ENCODE measurements at places on chromosomes 1 and 21.

GRCh38 chr1:114262337-114262736 lies 108.7 kb upstream of the SYT6 start:
- no peak for DNase-seq

- no peak for DNase-seq
Observed at GRCh38 chr1:151760597-151761385, 2.5 kb downstream of the MRPL9 start.

GRCh38 chr1:82452096-82452495 lies 651.4 kb downstream of the ADGRL2 start:
- DNase-seq = no peak

- DNase-seq = no peak
Observed at GRCh38 chr1:37171691-37172090, 137.4 kb upstream of the GRIK3 start.

DNA sequence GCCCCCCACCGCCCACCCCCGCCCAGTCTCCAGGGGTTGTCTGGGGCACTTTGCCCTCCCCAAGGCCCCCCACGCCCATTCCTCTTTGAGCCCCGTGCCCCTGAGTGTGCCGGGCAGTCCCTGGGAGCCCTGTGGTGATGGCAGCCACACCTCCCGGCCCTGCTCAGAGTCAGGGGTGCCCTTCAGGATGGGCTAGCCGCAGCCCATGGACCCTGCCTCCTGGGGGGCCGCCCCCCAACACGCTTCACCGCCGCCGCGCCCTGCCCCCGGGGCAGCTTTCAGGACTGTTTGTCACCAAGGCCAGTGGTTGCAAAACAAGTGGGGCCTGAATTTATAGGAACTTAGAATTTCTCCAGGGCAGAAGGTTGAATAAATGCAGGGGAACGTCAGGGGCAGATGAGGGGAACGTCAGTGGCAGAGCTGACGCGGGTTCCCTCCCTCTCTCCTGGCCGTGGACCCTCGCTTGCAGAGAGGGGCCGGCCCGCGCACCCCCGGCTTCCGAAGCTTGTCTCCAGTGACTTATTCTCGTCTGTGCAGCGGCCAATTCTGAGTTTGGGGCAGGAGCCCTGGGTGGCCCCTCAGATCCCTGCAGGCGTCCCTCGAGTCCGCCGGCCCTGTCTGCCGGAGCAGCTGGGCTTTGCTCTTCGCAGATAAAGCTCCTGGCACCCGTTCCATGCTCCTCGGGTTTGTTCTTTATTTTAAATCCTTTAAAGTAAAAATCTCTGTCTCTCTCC lies 41.2 kb upstream of the ADARB1 start:
- DNase-seq = no peak
